Tibial nerve (tissue), 4 donors: ENCODE measurements at places on chromosomes 7 and 10. TPM values are rescaled to one million over a fixed set of nuclear protein-coding genes. Genes with fewer than 3 reads are reported as not detected.

GRCh38 chr10:2966134-2966533 is 101.2 kb upstream of the PFKP start:
- no peak overlapping the region for H3K4me3 ChIP-seq
- H3K27ac ChIP-seq: no peak overlapping the region
- H3K27me3 ChIP-seq: no peaks in the 10 kb centered on the region

DNA sequence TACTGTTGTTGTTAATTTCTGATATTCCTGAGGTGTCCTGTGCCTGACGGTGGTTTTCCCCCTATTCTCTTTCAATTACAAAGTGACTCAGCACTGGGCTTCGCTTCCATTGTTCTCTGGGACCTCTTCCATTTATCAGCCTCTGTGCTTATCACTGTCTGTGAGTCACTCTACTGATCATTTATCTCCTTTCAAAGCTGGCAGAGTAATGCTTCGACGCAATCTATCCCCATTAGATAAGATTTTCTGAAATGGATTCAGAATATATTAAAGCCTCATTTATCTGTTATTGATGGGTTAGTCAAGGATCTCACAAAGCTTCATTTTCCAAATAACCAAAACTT is 679.2 kb downstream of the SDK1 start:
- H3K27ac ChIP-seq: no peak overlapping the region
- no peak overlapping the region for H3K4me3 ChIP-seq
- H3K27me3 ChIP-seq: no peaks in the 10 kb centered on the region
- no peak for DNase-seq
- H3K4me1 ChIP-seq: no peaks in the 10 kb centered on the region

- H3K4me3 ChIP-seq: no peak overlapping the region
- H3K4me1 ChIP-seq: no peaks in the 10 kb centered on the region
- no peak overlapping the region for H3K27ac ChIP-seq
- no peaks in the 10 kb centered on the region for H3K27me3 ChIP-seq
- DNase-seq: no peak
- no peaks in the 10 kb centered on the region for H3K36me3 ChIP-seq
Observed at GRCh38 chr10:132139526-132139925, 47.2 kb upstream of the DPYSL4 start.

GRCh38 chr10:125689955-125690569 is 7.1 kb upstream of the TEX36 start:
- no peaks in the 10 kb centered on the region for H3K27me3 ChIP-seq
- no peak for DNase-seq
- no peak overlapping the region for H3K4me3 ChIP-seq
- H3K36me3 ChIP-seq: no peaks in the 10 kb centered on the region
- H3K27ac ChIP-seq: no peak overlapping the region
- H3K4me1 ChIP-seq: no peaks in the 10 kb centered on the region

GRCh38 chr7:20786779-20787659 is at the start of gene SP8:
Gene SP8 (minus strand): TSS chr7:20786886. CDS start chr7:20786798, 88 bp downstream.
- H3K36me3 ChIP-seq: no peaks in the 10 kb centered on the region
- peaks cover 98% of the 10 kb centered on the region for H3K27me3 ChIP-seq
- H3K27ac ChIP-seq: no peak within 1 kb of the TSS
- peak within 1 kb of the TSS; percentile 48 for H3K4me3 ChIP-seq

DNA sequence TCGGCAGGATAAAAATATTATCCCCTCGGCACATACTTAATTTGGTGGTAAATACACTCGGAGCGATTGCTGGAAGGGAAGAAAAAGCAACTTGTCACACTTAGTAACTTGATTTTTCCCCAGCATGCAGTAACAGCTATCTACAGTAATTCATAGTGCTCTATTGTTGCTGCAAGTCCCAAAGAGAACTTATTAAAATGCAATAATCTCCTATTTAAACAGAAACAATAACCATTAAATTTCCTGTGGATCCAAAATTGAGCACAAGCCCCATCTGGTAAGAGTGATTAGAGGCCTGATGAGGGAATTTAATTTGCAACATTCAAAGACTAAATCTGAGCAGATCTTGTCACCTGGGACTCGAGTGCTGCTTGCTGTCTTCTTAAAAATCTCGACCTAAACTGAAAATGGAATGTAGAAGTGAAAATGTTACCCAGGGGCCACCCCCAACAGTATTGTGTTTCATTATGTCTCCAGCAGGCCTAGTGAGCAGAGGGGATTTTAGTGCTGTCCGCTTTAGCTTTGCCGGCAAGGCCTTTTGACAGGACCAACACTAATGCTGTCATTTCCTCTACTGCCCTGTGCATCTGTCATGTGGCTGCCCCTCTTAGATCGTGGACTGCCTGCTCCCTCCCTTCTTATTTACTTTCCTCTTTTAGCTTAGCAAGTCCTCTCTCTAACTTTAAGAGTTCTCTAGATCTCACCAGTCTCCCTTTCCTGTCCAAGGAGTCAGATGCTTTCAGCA is 639.7 kb downstream of the AUTS2 start:
- DNase-seq: no peak
- no peak overlapping the region for H3K4me3 ChIP-seq
- no peak overlapping the region for H3K27ac ChIP-seq
- H3K27me3 ChIP-seq: no peaks in the 10 kb centered on the region
- no peaks in the 10 kb centered on the region for H3K36me3 ChIP-seq
- H3K4me1 ChIP-seq: no peaks in the 10 kb centered on the region

- H3K27me3 ChIP-seq: no peaks in the 10 kb centered on the region
- DNase-seq: no peak
Observed at GRCh38 chr10:68153473-68154210, 44.4 kb downstream of the MYPN start.

- H3K27me3 ChIP-seq: no peaks in the 10 kb centered on the region
- no peak overlapping the region for H3K27ac ChIP-seq
- DNase-seq: peak; percentile 74
- peaks cover 7% of the 10 kb centered on the region for H3K4me1 ChIP-seq
Observed at GRCh38 chr10:121188005-121188404, 336.8 kb downstream of the WDR11 start.

- DNase-seq: no peak
- H3K27me3 ChIP-seq: no peaks in the 10 kb centered on the region
- no peaks in the 10 kb centered on the region for H3K36me3 ChIP-seq
- H3K27ac ChIP-seq: no peak overlapping the region
- H3K4me1 ChIP-seq: peaks cover 3% of the 10 kb centered on the region
Observed at GRCh38 chr10:26931223-26931622, 70.5 kb upstream of the ABI1 start.

DNA sequence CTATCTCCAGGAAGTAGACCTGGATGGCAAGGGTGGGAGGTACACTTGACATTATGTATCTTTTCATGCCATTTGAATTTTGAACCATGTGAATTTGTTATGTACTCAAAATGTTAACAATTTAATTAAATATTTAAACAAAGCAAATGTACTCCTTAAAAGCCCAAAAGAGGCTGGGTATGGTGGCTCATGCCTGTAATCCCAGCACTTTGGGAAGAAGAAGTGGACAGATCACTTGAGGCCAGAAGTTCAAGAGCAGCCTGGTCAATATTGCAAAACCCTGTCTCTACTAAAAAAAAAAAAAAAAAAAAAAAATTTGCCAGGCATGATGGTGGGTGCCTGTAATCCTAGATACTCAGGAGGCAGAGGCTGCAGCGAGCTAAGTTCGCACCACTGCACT is 136.9 kb upstream of the ASAH2 start:
- no peak overlapping the region for H3K27ac ChIP-seq
- DNase-seq: no peak
- H3K27me3 ChIP-seq: no peaks in the 10 kb centered on the region
- H3K4me1 ChIP-seq: peaks cover 35% of the 10 kb centered on the region
- H3K36me3 ChIP-seq: no peaks in the 10 kb centered on the region
- H3K4me3 ChIP-seq: no peak overlapping the region

DNA sequence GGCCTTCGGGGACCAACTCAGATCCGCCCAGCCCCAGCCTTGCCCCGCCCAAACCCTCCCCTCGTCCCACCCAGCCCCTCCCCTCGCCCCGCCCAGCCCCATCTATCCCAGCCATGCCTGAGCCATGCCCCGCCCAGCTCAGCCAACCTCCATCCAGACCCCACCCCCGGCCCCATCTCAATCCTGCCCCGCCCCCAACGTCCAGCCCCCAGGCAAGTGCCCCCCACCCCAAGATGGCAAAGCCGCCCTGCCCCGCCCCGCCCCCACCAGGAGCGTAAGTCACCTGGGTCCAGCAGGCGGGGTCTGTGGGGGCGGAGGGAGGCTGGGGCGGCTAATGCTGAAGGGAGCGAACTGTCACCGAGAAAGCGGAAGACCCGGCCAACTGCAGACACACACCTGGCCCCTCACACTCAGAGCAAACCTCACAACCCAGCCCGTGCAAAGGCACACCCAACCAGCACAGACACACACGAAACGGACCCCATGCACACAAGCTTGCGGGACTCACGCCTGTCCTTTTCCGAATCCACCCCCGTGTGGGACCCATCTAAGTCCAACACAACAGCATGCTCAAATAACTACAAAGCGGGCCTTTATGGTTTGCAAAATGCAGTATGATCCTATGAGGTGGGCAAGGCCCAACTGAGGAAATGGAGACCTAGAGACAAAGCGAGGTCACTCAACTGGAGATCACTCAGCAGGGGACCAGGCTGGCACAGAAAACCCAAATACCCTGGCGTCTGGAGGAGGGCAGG is 11.5 kb upstream of the OGA start:
- peaks cover 12% of the 10 kb centered on the region for H3K4me1 ChIP-seq
- peak overlapping the region; percentile 25 for H3K4me3 ChIP-seq
- H3K27me3 ChIP-seq: no peaks in the 10 kb centered on the region
- no peaks in the 10 kb centered on the region for H3K36me3 ChIP-seq
- peak; percentile 37 for DNase-seq

GRCh38 chr7:49187543-49188268 is 263.4 kb downstream of the CDC14C start:
- no peak overlapping the region for H3K4me3 ChIP-seq
- H3K27ac ChIP-seq: no peak overlapping the region
- no peaks in the 10 kb centered on the region for H3K36me3 ChIP-seq
- DNase-seq: no peak
- H3K27me3 ChIP-seq: no peaks in the 10 kb centered on the region

DNA sequence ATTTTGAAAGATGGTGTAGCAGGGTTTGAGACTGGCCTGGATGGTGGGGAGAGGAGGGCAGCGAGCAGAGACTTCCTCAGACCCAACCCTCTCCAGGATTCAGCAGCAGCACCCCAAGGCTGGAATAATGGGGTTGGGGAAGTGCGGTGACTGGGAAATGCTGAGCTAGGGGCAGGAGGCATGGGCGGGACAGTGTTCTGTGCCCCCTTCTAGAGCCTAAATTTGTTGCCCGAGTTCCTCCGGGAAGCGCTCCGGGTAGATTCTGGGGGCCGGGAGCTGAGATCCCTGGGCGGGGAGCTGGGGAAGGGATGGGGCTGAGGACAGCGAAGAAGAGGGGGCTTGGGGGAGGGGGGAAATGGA is at the start of gene CHAT:
TSS of gene CHAT (plus strand) at position 156 of the 360 bp plus-strand sequence. CDS start at position 309, 153 bp downstream.
- no peak for DNase-seq
- H3K36me3 ChIP-seq: no peaks in the 10 kb centered on the region
- H3K4me3 ChIP-seq: no peak within 1 kb of the TSS
- peaks cover 54% of the 10 kb centered on the region for H3K4me1 ChIP-seq
- peaks cover 92% of the 10 kb centered on the region for H3K27me3 ChIP-seq

DNA sequence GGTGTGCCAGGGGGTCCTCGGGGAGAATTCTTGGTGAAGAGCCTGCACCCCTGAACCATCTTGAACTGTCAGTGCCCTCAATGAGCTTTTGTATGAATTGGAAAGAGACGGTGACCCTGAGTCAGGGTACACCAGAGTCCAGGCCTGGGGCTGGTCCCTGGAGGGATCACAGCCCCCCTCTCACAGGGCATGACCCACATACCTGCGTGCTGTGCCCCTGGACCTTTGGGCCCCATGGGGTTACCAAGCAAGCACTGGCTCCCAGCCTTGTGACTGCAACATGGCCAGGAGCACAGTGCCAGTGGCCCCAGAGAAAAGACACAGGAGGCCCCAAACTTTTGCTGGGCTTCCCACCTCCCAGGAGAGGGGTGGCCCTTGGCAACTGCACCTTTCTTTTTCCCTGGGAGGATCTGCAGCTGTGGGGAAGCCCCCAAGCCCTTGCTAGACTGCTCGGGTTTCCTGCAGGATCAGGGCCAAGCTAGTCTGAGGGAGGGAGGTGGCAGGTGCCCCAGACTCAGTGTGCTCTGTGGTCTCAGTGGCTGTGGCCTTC is 153.5 kb downstream of the ZNF248 start:
- no peak overlapping the region for H3K27ac ChIP-seq
- DNase-seq: no peak
- H3K27me3 ChIP-seq: no peaks in the 10 kb centered on the region
- H3K4me1 ChIP-seq: no peaks in the 10 kb centered on the region
- no peak overlapping the region for H3K4me3 ChIP-seq

DNA sequence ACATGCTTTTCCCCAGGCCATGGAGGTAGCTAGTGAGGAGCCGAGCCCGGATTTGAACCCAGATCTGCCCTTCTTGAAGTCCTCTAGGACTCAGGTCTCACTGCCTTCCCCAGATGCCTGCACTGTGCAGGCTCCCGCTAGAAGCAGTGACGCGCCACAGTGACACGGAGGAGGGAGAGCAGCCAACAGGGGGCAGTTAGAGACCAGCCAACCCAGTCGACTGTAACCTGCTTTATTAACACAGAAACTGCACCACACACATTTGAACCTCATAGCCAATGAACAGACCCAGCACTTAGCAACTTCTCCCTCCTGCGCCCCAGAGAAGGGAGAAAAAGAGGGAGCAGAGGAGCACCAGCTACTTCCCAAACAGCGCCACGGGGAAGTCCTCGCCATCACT is 27.4 kb downstream of the PILRA start:
- no peak overlapping the region for H3K4me3 ChIP-seq
- H3K27ac ChIP-seq: no peak overlapping the region
- H3K4me1 ChIP-seq: peaks cover 6% of the 10 kb centered on the region

DNA sequence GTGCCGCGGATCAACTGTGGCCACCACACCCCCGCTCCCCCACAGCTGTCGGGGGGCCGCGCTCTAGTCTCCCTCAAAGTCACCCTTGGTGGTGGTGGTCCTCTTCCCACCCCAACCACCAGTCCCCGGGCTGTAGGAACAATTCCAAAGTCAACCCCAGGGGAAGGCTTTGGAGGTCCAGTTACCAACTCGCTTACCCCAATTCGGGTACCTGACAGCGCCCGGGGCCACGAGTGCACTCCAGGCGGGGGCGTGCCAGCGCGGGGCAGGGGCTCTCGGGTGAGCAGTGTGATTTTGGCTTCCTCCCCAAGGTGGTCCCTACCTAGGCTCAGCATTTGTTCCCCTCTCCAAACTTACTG is 584 bp upstream of the ZMIZ1 start:
- H3K4me3 ChIP-seq: peak overlapping the region; percentile 97
- no peaks in the 10 kb centered on the region for H3K27me3 ChIP-seq
- peak overlapping the region; percentile 92 for H3K27ac ChIP-seq
- H3K36me3 ChIP-seq: no peaks in the 10 kb centered on the region

- peak overlapping the region; percentile 92 for H3K27ac ChIP-seq
- no peaks in the 10 kb centered on the region for H3K27me3 ChIP-seq
- no peak overlapping the region for H3K4me3 ChIP-seq
- peak; percentile 70 for DNase-seq
Observed at GRCh38 chr7:143391462-143392404, 10.6 kb downstream of the ZYX start.

The GPRIN2 gene
- total RNA-seq: 2.1 TPM

The PNLIPRP1 gene
- not detected for total RNA-seq

The KCNMA1 gene
- total RNA-seq: 10.2 TPM

The CFAP69 gene
- 23.7 TPM for total RNA-seq
